ENCODE measurements at places on chromosomes 3 and 15. TPM values are rescaled to one million over a fixed set of nuclear protein-coding genes. Genes with fewer than 3 reads are reported as not detected.

GRCh38 chr15:71596672-71597071, 213.7 kb upstream of the NR2E3 start:
- DNase-seq = no peak

DNA sequence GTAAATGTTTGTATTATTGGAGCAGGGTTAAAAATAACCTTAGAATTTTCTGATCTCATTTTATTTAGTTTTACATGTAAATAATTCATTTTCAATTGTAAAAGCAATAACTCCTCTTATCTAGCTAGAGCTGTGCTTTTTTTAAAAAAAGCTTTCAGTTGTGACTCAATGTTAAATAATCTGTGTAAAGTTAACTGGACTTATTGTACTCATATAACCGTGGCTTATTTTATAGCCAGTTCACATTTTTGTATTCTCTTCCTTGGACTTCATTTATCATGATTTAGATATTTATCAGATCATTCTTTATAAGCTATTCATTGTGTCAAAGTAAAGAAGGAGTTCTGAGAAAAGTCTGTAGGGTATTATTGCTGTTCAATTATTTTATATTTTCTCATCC, 435.6 kb downstream of the CADM2 start:
- DNase-seq = no peak

The GP9 gene
- polyA plus RNA-seq = 1.3 TPM

The GOLGA8J gene
- polyA plus RNA-seq = 0.63 TPM

The CCDC191 gene
- polyA plus RNA-seq = 13.4 TPM

Measured in renal pelvis (tissue), 12 donors.